ENCODE measurements at places on chromosomes 1 and 21. TPM values are rescaled to one million over a fixed set of nuclear protein-coding genes. Genes with fewer than 3 reads are reported as not detected.

GRCh38 chr1:56060906-56061305 lies 518.5 kb downstream of the PLPP3 start:
- DNase-seq, result no peak
- H3K4me3 ChIP-seq, result no peak overlapping the region
- no peaks in the 10 kb centered on the region for H3K27me3 ChIP-seq
- no peaks in the 10 kb centered on the region for H3K36me3 ChIP-seq

- no peaks in the 10 kb centered on the region for H3K27me3 ChIP-seq
- H3K27ac ChIP-seq, result no peak overlapping the region
- H3K36me3 ChIP-seq, result no peaks in the 10 kb centered on the region
- no peaks in the 10 kb centered on the region for H3K4me1 ChIP-seq
Measured at GRCh38 chr1:22930240-22930912, 42.3 kb downstream of the LACTBL1 start.

DNA sequence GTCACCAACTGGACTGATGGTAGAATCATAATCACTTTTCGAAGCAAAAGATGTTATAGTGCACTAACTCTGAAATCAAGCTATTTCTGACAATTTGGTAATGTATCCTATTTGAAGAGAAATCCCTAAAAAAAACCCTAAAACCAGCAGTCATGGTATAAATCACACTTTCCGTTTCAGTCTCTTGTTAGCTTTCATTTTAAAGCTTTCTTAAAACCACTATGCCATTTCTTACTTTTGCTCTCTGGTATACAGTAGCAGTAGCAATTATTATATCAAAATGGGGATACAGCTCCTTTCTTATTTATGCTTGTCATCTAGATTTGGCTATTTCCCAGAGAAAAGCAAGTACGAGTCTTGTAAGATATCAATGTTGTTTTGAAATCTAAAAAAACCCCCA lies 323.3 kb downstream of the KCTD3 start:
- no peak overlapping the region for H3K4me3 ChIP-seq
- no peaks in the 10 kb centered on the region for H3K36me3 ChIP-seq
- no peak for DNase-seq

The CASQ2 gene
- 0.74 TPM for total RNA-seq
